ENCODE measurements at places on chromosomes 4 and X.
A peak's percentile ranks its signal among the peaks of the same experiment; 100 is the strongest.

GRCh38 chr4:152708361-152708760 is 28.6 kb upstream of the TMEM154 start:
- no peak for DNase-seq

GRCh38 chr4:146439999-146440398 is 81.7 kb downstream of the SLC10A7 start:
- no peak for DNase-seq

DNA sequence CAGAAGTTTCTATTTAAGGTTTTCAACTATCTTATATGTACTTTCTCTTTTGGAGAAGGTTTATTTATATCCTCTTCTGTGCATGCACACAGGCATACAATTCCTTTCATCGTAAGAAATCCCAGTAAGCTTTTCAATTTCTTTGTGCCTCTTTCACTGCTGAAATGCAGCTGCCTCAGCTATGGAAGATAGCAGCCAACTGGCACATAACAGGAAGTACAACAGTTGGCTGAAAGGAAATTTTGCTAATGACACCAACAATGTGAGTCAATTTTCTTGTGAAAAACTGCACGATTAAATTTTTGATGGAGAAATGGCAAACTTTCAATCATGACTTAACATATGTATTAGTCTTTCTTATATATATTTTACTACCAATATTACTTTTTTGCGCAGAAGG is 74.5 kb upstream of the PAQR3 start:
- DNase-seq = no peak

DNA sequence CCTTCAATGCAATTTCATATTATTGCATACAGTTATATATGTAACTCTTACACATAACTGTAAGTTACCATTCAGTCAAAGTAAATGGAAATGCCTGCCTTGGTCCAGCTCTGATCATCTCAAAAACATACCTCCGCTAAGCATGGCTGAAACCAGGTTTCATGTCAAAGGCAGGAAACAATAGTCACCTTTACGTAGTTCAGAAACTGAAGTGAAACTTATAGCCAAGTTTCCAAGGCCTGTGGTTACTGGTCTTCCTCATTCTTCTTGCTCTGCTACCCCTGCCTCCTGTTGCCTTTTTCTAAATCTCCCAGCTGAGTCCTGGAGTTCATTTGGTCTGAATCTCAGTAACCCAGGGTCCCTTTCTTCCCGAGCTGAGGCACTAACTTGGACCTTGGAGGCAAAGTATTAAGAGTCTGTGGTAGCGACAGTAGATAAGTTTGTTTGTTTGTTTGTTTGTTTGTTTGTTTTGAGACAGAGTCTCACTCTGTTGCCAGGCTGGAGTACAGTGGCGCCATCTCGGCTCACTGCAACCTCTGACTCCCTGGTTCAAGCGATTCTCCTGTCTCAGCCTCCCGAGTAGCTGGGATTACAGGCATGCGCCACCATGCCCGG is 30.8 kb downstream of the DAPP1 start:
- DNase-seq = no peak

DNA sequence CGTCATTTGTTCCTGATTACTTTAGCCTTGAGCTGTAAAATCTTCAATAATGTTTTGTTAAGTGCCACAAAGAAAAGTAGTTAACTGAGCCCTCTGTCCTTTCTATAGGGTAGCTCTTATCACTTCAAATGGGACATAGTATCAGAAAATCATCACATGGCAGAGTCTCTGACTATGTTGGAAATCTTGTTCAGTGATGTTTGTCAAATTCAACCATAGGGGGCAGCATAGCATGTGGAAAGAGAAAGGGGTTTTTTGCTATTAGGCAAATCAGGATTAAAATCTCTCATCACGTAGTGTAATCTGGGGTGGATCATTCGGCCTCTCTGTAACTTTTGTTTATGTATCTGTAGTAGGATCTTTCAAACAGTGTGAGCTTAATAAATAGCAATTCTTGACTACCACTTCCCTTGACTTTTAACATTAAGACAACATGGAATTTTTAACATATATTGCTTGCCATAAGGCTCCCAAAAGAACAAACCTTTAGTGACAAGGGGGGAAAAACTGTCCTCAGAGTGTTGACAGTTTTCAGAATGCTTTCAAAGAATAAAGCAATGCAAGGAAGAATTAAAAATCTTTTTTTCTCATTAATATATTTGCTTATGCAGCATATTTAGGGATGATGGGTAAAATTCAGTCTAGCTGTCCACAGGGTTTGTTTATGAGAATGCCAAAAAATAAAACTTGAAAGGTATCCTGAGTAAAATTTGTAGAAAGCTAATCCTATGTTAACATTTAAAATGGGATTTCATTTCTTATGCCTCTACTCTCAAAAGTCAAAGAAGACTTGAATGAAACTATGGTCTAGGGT is 127.2 kb downstream of the FBXW7 start:
- DNase-seq = no peak

DNA sequence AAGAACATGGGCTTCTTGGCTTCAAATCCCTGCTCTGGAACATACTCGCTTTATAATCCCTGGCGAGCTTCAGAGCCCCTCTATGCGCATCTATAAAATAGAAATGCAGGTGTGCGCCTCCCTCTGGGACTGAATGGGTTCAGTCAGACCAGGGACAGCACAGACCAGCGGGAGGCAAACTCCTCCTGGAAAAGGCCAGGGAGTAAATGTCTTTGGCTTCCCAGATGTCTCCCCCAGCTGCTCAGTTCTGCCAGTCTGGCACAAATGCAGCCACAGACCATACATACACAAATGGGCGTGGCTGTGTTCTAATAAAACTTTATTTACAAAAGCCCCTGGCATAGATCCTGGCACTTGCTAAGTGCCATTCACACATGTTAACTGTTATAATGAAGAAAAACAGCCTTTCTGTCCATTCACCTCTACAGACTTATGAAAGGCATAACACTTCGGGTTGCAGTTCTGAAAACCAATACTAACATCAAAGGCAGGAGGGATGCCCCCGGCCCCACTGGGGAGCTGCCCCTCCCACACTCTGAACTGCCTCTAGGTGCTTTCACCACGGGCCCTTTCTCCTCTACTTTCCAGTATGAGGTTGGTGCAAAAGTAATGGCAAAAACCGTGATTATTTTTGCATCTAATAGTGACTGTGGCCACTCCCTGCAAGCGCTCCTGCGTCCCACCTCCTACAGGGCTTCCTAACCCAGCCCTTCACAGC is 4.6 kb downstream of the JAKMIP1 start:
- no peak for DNase-seq

DNA sequence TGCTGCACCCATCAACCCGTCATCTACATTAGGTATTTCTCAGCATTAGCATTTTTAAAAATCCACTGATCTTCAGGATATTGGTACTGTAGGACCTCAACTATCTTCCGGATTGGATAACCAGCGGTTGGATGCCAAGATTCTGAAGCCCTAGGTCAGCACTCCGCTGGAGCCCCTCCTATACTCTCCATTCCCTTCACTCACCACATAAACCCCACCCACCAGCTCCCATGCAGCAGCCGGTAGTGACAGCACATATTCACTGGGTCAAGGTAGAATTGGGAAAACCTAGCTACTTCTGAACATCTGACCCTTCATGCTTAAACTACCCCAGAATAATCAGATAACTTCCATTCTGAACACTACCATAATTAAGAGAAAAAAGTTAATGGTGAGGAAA is 134.9 kb downstream of the CORIN start:
- DNase-seq = no peak

- DNase-seq = no peak
Observed at GRCh38 chr4:39470402-39470801, 11.5 kb downstream of the LIAS start.

GRCh38 chr4:784401-785331 is 41.3 kb downstream of the CPLX1 start:
- no peak for DNase-seq

- no peak for DNase-seq
Observed at GRCh38 chrX:100600758-100601157, 16.0 kb downstream of the TNMD start.

DNA sequence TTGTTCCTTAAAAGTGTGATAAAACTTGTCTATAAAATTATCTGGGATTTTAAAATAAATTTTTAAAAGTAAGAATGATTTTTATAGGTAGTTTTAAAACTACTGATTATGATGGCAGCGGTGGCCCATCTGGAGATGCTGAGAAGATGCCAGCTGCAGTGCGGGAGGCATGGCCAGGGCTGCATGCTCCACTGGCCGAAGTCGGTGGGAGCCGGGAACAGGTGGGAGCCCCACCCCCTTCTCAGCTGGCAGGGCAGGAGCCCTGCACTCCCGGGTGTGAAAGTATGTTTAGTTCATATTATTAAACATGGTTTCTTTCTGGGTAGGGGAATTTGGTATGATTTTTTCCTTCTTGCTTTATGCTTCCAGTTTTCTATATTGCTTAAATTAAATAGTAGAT is 63.8 kb downstream of the CORIN start:
- no peak for DNase-seq

GRCh38 chr4:1010395-1011021 is 918 bp upstream of the FGFRL1 start:
- peak; percentile 69 for DNase-seq

DNA sequence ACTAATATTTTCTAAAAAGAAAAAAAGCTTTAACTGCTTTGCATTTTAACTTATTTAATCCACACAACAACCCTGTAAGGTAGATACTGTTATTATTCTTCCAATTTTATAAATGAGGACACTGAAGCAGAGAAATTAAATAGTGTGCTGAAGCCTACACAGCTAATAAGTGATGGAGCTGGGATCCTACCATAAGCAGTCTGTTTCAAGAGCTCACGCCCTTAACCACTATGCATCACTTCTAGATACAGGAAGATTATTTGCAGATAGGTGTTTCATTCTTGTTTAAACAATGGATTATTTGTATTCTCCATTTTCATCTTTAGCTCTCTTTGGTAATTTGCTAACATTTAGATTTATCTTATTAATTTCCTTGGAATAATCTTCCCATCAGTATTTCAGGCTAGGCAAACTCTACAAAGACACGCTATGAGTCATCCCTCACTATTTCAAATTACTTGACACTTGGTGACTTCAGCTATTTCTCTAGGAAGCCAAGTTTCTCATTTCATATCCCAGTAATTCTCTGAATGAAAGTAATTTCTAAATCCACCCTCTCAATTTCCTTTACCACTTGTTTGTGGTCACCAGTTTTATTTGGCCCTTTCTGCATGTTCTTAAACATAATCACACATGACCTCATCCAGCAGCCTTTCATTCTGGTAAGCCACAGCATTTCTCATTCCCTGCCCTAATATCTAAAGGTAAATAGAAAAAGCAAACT is 67.3 kb downstream of the ASB9 start:
- no peak for DNase-seq

- no peak for DNase-seq
Observed at GRCh38 chr4:184896868-184897715, 71.3 kb upstream of the ACSL1 start.

Measured in activated effector memory CD4-positive, alpha-beta T cell treated with Interleukin-2 at 50 U/mL for 16 hours (primary cell).